NCI-H2081 treated with DMSO at 0.1 percent for 48 hours (cell line): ENCODE measurements at places on chromosomes 7 and 10.

DNA sequence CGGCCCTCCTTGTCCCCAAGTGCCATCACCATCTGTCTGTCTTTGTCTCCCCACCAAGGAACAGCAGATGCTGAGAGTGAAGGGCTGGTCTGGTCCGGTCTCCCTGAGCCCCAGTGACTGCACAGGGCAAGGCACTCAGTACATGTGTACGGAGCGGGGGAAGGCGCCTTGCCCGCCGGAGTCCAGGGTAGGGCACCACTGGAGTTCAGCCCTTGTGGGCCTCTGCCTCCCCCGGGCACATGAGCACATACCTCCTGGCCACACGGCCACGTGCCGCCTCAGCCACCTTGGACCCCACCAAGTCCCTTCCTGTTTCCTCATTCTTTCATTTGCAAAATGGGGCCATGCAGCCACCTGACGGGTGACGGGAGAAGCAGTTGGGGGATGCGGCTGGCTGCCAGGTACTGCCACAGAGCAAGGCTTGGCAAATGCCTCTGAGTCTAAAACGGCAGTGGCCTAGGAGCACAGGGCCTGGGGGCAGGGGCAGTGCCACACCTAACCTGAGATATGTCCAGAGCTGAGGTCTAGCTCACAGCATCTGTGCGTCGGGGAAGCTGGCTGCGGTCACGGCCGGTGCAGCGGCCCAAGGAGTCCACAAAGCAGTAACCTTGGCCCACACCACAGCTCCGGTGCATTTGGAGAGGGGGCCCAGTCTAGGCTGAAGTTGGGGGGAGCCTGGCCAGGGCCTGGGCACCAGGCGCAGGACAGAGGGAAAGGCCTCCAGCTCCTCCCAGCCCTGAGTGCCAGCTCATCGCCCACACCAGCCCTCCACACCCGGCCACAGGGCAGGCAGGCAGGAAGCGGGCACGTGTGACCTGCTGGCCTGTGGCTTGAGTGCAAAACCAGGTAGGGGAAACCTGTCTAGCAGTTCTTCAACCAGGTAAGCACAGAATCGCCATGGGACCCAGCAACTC, 5.2 kb downstream of the ADAP1 start:
- DNase-seq: no peak

GRCh38 chr7:132501956-132502355, 74.3 kb downstream of the PLXNA4 start:
- no peak for DNase-seq

GRCh38 chr7:25303281-25304181, 75.2 kb upstream of the NPVF start:
- DNase-seq: no peak

DNA sequence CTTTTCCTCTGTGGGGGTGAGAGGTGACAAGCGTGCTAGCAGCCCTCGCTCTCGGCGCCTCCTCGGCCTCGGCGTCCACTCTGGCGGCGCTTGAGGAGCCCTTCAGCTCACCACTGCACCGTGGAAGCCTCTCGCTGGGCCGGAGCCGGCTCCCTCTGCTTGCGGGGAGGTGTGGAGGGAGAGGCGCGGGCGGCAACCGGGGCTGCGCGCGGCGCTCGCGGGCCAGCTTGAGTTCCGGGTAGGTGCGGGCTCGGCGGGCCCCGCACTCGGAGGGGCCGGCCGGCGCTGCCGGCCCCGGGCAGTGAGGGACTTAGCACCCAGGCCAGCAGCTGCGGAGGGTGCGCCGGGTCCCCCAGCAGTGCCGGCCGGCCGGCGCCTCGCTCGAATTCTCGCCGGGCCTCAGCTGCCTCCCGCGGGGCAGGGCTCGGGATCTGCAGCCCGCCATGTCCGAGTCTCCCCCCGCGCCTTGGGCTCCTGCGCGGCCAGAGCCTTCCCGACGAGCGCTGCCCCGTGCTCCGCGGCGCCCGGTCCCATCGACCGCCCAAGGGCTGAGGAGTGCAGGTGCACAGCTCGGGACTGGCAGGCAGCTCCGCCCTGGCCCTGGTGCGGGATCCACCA, 352.8 kb upstream of the PODXL start:
- DNase-seq: no peak

GRCh38 chr10:102540023-102540422, 36.3 kb downstream of the SUFU start:
- DNase-seq: no peak

DNA sequence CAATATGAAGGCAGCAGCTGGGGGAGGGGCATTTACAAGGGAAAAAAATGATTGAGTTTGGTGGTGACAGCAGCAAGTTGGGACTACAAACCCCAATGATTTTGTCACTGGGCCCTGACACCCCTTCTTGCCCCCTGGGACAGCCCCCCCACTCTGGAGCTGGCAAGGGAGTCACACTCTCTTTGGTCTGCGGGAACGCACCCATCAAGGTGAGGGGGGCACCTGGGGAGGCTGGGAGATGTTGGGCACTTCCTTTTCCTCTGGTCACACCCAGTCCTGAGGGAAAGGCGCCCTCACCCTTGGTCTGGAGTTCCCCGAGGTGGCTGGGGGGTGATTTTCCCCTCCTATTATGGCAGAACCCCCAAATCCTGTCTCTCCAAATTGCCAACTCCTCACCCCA, 24.4 kb downstream of the EPHB4 start:
- DNase-seq: no peak

DNA sequence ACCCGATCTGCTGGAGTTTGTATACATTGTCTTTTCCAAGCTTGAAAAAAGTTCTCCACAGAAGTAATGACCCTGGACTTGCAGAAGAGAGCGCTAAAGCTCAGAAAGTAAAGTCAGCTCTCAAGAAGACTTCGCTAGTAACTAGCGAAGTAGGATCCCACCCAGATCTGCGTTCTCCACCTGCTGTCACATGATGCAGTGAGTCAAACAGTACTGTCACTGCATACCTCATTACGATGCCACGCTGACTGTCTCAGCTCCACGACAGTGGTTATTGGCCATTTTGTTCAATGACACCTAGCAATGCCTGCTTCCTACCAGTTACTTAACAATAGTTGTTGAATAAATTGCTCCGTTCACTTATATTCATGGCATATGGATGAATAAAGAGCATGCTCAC, 29.7 kb upstream of the SEC61G start:
- no peak for DNase-seq

GRCh38 chr10:5631936-5632335, 34.5 kb downstream of the ASB13 start:
- DNase-seq: no peak

GRCh38 chr7:158406364-158406763, 181.3 kb downstream of the PTPRN2 start:
- DNase-seq: no peak

DNA sequence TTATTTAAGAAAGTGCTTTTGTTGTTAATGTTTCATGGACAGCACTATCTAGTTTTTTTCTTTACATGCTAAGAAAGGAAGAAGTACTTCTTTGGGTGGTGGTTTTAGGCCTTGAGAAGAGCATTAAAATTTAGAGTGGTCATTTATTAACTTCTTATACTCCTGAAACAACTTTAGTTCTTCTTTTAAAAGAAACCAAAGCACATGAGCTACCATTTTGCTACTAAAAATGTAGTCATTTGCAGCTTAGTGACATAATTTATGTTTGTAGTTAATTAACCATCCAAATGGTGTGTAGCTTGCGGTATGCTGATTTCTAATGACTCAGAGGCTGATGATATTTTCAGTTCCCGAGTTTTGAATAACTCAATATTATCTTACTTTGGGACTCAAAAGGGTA, 207.5 kb downstream of the BBS9 start:
- no peak for DNase-seq

GRCh38 chr10:59557642-59558041, 152.0 kb downstream of the SLC16A9 start:
- no peak for DNase-seq

DNA sequence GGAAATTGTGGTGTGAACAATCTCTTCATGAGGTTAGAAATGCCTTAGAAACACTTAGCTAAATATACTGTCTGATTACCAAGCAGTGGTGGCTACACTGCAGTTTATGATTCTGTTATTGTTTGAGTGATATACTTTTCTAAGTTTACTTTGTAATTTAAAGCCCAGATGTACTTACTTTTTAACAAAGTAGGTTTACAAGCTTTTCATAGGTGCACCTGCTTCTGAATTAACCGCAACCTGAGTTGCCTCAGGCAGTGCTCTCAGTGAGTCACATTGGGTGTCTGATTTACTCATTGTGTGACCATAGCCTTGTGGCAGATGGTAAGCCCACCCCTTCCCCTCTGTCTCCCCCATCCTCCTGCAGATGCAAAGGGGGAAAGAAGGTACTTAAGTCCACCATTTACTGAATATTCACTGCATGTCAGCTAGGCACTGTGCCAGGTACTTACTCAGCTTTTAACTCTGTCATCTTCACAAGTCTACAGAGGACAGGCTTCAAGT, 9.0 kb downstream of the MTURN start:
- DNase-seq: peak; percentile 97

GRCh38 chr7:131331806-131332205, 4.1 kb downstream of the MKLN1 start:
- DNase-seq: no peak
